NCI-H446 (cell line): ENCODE measurements at places on chromosomes 7 and 10.

DNA sequence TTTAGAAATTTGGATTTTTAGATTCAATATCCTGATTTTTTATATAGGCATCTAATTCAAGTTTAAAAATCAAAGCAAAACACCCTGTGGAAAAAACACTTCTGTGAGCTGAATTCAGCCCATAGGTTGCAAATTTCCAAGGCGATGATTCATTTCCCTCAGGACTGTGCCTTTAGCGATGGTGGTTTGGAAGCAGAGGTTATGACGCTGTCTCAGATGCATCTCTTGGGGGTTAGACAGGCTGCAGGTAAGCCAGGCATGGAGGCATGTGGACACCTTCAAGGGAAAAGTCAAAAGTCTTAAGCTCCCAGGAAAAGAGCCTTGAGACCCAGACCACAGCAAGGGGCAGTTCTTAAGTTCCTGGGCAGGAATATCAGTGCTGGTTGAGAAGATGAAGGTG lies 9.5 kb upstream of the FRA10AC1 start:
- no peak for DNase-seq

- no peak for DNase-seq
These were observed 6.0 kb downstream of the COL13A1 start for GRCh38 chr10:69807696-69808095.

- DNase-seq, result no peak
These were observed 131.7 kb upstream of the PRSS58 start for GRCh38 chr7:142389544-142389943.

DNA sequence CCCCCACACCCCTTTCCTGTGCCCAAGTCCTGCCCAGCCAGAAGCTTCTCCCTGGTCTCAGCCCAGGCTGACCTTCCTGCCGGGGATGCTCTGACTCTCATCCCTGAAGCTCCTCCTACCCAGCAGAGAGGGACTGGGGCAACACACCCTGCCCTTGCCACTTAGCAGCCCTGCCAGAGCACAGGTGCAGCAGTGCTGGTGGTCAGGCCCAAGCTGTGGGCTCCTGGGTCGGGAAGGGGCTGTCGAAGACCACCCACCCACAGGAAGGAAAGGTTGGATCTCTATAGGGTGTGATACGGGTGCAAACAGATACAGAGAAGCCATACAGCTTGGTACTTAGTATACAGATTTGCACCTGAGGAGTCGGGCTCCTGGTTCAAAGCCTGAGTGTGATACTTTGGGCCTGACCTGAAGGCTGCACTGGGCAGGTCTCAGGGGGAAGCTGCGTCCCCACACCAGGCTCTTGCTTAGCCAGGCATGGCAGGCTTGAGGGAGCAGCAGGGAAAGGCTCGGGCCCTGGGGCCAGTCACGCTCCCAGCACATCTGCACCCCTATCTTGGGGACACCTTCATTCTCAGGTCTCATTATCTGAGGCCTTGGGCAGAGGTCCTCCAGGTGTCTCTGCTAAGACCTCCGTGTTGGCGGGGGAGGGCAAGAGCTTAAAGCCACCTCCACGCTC lies 47.3 kb downstream of the TCERG1L start:
- no peak for DNase-seq

GRCh38 chr10:61452151-61452651 lies 980 bp downstream of the TMEM26 start:
- DNase-seq, result no peak

GRCh38 chr10:88270871-88271713 lies 312.0 kb downstream of the RNLS start:
- no peak for DNase-seq

DNA sequence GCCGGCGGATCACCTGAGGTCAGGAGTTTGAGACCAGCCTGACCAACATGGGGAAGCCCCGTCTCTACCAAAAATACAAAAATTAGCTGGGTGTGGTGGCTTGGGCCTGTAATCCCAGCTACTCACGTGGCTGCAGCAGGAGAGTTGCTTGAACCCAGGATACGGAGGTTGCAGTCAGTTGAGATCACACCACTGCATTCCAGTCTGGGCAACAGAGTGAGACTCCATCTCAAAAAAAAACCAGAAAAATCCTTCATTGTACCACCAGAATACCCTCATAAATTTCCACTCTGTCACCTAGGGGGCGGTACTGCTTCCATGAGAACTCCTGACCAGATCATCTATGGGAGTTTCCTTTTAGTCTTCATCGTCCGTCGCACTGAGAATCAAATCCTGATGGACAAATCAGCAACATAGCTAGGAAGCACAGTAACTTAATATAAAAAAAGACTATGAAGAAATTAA lies 225.8 kb upstream of the KLF14 start:
- DNase-seq, result no peak

- no peak for DNase-seq
These were observed 174.9 kb upstream of the MKLN1 start for GRCh38 chr7:131152766-131153165.

- DNase-seq, result no peak
These were observed 4.3 kb upstream of the UPK3B start for GRCh38 chr7:76506081-76506440.

DNA sequence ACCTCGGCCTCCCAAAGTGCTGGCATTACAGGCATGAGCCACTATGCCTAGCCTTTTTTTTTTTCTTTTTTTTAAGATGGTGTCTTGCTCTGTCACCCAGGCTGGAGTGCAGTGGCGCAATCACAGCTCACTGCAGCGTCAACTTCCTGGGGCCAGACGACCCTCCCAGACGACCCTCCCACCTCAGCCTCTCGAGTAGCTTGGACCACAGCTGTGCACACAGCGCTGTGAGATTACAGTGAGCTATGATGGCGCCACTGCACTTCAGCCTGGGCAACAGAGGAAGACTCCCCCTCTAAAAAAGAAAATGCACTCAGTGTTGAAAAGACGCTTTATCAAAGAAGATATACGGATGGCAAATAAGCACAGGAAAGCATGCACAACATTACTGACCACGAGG lies 16.5 kb upstream of the WIPI2 start:
- DNase-seq, result no peak

GRCh38 chr7:77199013-77199966 lies at the start of gene FGL2:
TSS of gene FGL2 (minus strand) at chr7:77199819. CDS start at chr7:77199793, 26 bp downstream.
- no peak for DNase-seq

DNA sequence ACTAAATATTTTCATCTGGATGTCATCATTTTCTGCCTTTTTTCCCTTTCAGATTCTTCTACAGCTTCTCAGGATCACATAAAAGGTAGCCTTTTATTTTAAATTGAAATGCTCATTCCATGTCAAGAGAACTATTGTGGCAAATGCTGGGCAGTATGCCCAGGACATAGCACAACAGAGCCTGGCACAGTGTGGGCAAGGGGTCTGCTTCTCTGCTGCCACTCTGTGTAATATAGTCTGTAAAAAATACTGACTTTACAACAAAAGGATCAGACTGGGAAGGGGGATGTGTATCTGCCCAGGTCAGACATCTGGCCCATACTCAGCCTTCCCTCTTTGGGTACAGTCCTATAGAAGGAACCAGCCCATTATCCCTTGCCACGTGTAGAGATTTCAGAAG lies 62.7 kb downstream of the CUZD1 start:
- no peak for DNase-seq

DNA sequence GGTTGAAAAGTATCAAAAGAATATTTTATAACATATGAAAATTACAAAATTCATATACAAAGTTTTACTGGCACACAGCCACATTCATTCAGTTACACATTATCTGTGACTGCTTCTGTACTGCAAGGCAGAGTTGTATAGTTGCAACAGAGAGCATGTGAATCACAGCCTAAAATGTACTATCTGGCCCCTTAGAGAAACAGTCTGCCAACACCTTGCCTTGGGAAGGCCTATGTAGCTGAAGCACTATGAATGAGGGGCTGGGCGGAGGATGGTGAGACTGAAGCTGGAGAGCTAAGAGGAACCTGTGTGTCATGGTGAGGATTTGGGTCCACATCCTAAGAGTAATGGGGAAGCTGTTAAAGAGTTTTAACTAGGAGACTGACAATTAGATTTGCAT lies 35.7 kb downstream of the PDZD8 start:
- DNase-seq, result no peak

DNA sequence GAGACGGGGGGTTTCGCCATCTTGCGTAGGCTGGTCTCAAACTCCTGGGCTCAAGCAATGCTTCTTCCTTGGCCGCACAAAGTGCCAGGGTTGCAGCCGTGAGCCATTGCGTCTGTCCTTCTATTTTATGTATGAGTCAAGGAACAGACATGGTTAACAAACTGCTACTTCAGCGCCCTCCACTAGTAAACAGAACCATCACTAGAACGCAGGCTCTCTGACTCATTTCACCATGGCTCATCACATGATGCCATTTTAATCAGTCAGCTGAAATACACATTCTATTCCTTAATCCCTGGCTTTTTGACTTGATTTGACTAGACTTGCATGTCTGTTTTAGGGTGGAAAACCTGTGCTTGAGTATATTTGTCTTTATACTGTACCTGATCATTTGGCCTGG lies 41.3 kb downstream of the CELF2 start:
- no peak for DNase-seq

- no peak for DNase-seq
These were observed at the start of gene OPN4 for GRCh38 chr10:86654411-86655172. TSS of gene OPN4 (plus strand) at chr10:86654547. CDS start at chr10:86654784, 237 bp downstream.

GRCh38 chr10:11304906-11305585 lies 287.4 kb downstream of the CELF2 start:
- DNase-seq, result no peak

- DNase-seq, result no peak
These were observed 29.6 kb downstream of the IDE start for GRCh38 chr10:92544296-92544695.

DNA sequence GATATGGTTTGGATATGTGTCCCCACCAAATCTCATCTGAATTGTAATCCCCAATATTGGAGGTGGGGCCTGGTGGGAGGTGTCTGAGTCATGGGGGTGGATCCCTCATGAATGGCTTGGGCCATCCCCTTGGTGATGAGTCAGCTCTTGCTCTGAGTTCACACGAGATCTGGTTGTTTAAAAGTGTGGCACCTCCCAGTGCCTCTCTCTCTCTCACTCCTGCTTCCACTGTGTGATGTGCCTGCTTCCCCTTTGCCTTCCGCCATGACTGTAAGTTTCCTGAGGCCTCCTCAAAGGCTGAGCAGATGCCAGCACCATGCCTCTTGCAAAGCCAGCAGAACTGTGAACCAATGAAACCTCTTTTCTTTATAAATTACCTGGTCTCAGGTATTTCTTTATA lies 4.8 kb upstream of the GCK start:
- DNase-seq, result no peak

DNA sequence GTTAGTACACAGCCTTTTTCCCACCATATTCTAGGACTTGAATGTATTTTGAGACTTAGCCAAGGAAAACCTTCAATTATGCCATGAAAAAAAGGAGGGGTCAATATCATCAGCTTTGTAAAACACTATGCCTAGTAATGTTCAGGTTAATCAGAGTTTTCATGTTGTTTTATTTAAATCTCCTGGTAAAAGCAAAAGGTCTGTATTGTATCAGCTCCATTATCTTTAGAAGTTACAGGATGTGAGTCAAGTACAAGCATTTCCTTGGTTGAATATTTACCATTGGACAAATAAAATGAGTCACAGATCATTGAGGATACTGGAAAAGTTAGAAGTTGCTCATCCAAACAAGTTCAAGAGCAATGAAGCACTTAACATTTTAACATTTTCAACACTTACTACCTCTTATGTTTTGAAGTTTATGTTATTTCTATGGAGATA lies 89.9 kb upstream of the CAPZA2 start:
- DNase-seq, result no peak

DNA sequence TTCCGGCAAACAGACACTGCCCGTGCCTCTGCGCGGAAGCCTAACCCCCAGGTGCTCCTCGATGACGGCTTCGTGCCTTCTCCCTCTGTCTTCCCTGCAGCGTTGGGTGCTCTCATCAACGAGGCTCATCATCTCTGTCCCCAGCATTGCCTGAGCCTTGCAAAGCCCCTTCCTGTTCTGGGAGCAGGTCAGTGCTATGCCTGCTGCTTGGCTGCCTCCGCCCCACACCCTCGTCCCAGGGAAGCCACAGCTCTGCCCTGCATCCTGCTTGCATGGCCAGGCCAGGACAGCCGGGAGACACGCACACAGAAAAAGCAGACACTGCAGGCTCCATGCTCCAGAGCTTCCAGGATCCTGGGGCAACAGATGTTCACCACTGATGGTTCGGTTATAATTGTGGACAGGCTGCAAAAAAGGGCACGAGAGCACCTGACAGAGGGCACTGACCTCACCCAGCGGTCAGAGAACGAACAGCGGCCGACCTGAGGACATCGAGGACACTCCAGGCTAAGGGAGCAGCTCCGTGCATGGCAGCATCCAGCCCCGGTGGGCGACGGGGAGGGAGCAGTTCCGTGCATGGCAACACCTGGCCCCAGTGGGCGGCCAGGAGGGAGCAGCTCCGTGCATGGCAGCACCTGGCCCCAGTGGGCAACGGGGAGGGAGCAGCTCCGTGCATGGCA lies 265.5 kb downstream of the PTPRN2 start:
- DNase-seq, result no peak
